Activated CD4-positive, alpha-beta T cell treated with anti-CD3 and anti-CD28 coated beads, Interleukin-2, amount 50 U/mL, for 48 hours (primary cell): ENCODE measurements at places on chromosomes 5 and 9.

- no peak for DNase-seq
These were observed 126.3 kb downstream of the MSX2 start for GRCh38 chr5:174850565-174851169.

- no peak for DNase-seq
These were observed 113.8 kb downstream of the RPS23 start for GRCh38 chr5:82164176-82164976.

DNA sequence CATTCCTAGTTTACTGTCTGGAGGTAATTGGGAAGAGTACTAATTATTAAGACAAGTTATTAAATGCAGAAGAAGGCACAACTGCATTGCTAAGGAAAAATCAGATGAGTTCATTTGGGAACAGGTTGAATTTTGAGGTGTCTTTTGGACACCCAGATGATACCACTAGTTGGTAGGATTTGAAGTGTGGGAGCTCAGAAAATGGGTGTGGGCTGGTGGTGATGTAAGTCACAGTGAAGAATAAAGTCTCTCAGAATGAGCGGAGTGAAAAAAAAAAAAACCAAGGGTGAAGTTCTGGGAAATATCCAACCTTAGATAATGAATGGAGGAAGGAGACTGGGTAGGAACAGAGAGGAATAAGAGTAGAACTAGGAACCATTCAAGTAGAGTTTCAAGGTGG lies 35.6 kb upstream of the MYORG start:
- no peak for DNase-seq

DNA sequence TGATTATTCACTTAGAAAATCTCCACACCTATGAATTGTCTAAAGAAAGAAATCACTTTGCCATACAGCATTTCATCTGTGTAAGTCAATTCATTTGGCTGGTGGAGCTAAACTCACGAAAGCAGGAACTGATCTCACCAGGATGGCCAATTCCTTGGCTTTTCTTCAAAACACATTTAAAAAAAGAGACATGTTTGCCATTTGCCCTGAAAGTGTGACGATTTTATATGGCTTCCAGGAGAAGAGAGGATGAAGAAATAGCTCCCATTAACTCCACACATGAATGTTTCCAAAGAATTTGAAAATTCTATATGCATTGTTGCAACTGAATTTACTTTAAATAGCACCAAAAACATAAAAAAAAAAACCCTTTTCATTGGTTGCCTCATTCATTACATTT lies 334.7 kb downstream of the DMRT2 start:
- no peak for DNase-seq

DNA sequence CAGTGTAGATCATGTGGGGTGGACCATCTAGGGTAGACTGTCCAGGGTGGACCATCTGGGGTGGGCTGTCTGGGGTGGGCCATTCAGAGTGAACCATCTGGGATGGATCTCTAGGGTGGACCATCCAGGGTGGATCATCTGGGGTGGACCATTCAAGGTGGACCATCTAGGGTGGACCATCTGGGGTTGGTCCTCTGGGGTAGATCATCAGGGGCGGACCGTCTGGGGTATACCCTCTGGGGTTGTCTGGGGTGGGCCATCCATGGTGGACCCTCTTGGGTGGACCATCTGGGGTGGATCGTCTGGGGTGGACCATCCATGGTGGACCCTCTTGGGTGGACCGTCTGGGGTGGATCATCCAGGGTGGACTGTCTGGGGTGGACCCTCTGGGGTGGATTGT lies 64.3 kb downstream of the KCNT1 start:
- DNase-seq, result no peak

DNA sequence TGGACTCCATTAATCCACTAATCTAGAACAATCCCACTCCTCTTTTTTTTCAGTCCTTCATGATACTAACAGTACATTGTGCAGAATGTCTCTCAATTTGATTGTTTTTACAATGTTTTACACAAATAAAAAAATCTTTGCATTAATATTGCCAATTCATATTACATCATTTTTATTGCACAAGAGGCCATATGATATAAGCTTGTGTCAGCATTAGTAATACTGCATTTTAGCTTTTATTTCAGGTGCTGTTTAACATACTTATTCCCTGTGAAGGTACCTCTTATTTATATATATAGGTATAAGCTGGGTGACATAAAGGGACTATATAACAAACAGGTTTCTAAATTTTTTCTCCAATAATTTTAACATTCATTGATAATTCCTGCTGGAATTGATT lies 737.4 kb downstream of the DNAH5 start:
- no peak for DNase-seq

- DNase-seq, result no peak
These were observed 741.8 kb downstream of the CDH12 start for GRCh38 chr5:22111320-22111719.

DNA sequence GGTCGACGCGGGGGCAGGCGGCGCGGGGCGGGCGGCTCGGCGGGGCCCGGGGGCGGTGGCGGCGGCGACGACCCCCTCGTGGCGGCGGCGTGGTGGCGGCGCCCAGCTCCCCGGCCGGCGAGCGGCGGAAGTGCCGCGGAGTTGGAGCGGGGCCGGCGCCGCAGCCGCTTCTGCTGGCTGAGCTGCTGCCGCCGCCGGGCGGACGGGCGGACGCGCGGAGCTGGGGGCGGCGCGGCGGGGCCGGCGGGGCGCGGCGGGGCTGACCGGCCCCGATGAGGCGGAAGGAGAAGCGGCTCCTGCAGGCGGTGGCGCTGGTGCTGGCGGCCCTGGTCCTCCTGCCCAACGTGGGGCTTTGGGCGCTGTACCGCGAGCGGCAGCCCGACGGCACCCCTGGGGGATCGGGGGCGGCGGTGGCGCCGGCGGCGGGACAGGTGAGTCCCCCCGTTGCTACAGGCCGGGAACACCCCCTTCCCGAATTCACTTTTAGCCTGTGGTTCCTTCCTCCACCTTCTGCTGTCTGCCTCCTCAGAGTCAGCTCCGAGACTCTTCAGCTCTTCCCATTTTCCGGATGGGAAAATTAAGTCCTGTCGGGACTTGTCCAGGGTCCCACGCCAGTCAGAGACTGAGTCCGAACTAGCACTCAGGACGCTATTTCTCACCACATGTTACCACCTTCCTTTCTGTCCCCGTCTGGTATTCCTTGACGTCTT lies at the start of gene GALNT10:
TSS of gene GALNT10 (plus strand) at position 139 of the 710 bp plus-strand sequence. CDS start at position 273, 134 bp downstream.
- no peak for DNase-seq

DNA sequence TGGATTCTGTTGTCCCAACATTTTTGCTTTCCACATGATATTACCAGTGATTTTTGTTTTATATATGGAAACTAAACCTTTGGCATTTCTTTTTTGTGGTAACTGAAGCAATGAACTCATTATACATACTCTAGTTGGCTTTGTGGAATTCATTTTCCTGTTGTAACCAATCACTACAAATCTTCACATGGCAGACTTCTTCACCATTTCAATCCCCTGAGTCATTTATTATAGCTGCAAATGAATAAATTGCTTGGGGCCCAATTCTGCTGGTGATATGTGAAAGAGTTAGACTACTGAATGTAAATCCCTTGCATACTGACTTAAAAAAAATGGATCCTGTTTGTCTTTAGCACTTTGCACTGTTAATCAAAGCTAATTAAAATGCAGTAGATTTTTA lies 1709.6 kb upstream of the WWC1 start:
- no peak for DNase-seq

GRCh38 chr5:124343451-124343867 lies 403.0 kb downstream of the ZNF608 start:
- DNase-seq, result no peak

GRCh38 chr5:133295520-133295919 lies 243.7 kb downstream of the HSPA4 start:
- no peak for DNase-seq

GRCh38 chr5:139740138-139740991 lies 55.2 kb upstream of the PSD2 start:
- DNase-seq, result no peak

- no peak for DNase-seq
These were observed 120.5 kb upstream of the NEK6 start for GRCh38 chr9:124137009-124137943.

GRCh38 chr5:4537489-4537888 lies 602.6 kb upstream of the ADAMTS16 start:
- DNase-seq, result no peak

- no peak for DNase-seq
These were observed 170.4 kb downstream of the TTC39B start for GRCh38 chr9:15136646-15137045.

DNA sequence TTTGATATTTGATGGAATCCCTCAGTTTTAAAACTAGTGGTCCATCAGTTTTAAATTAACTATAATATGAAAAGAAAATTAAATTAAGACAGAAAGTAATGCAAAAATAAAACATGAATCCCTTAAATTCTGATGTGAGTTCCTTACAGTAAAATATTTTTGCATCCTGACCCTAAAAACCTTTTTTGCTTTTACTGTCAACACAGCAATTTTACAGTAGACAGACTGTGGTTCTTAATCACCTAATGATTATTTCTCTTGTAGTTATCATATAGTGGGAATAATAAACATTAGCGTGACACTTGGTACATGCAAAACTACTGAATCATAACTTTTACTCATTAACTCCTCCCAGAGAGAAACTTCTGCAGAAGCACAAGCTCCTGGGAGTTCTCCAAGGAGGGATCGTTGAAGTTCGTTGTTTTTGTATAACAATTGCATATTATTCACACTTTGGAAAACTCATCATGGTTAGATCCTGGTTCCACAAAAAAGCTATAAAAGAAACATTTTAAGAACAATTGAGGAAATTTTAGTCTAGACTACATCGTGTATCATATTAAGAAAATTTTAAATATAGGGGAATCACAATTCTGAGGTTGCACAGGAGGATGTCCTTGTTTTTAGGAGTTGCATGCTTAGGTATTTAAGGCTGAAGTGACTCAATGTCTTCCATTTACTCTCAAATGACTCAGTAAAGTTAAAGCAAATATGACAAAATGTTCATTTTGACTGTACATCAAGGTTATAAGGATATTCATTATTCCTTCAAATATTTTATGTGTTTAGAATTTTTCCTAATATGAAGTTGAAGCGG lies 88.2 kb upstream of the NIPAL4 start:
- DNase-seq, result no peak

DNA sequence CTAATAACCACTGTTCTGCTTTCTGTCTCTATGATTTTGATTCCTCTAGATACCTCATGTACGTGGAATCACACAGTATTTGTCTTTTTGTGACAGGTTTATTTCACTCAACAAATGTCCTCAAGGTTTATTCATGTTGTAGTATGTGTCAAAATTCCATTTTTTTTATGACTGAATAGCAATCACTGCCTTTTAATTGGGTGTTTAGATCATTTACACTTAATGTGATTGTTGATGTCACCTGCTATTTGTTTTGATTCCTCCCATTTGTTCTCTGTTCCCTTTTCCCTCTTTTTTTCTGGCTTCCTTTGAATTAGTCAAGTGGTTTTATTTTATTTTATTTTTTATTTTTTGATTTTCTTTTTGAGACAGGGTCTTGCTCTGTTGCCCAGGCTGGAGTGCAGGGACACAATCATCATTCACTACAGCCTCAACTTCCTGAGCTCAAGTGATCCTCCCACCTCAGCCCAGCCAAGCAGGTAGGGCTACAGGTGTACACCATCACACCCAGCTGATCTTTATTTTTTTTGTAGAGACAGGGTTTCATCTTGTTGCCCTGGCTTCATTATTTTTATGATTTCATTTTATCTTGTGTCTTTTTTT lies 41.6 kb downstream of the LHX3 start:
- no peak for DNase-seq

GRCh38 chr9:91825422-91825821 lies 124.6 kb downstream of the ROR2 start:
- DNase-seq, result no peak

- DNase-seq, result no peak
These were observed 187.1 kb upstream of the TBC1D2 start for GRCh38 chr9:98442541-98442940.
